ENCODE measurements at places on chromosomes 5 and 9. TPM values are rescaled to one million over a fixed set of nuclear protein-coding genes. Genes with fewer than 3 reads are reported as not detected.

The SPATA31A3 gene
- not detected for polyA plus RNA-seq

The CDHR2 gene
- polyA plus RNA-seq: not detected

The ARL15 gene
- 15.2 TPM for polyA plus RNA-seq

The SYK gene
- polyA plus RNA-seq: 0.54 TPM

The ORM2 gene
- polyA plus RNA-seq: not detected

The ARID3C gene
- not detected for polyA plus RNA-seq

The RABL6 gene
- 11.9 TPM for polyA plus RNA-seq

The CCL19 gene
- polyA plus RNA-seq: not detected
